ENCODE measurements at places on chromosomes 12 and 14.

GRCh38 chr12:41577995-41578394, 389.9 kb downstream of the PDZRN4 start:
- no peak for DNase-seq

DNA sequence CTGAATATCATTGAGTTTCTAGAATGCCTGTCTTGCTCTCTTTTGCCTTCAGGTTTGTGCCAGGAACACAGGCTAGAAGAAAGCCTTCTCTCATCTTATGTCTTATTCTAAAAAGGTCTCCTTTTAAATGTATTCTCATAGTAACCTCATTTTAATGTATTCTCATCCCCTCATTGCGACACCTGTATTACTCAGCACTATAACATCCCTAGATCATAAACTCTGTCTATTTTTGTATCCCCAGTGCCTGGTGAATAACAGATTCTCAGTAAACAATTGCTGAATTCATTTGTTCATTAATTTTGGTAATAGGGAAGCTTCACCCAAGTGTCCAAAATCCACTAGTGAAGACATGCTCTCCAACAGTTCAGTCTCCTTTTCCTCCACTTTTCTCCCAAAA, 8.8 kb upstream of the LRRK2 start:
- no peak for DNase-seq

- no peak for DNase-seq
Observed at GRCh38 chr12:117362391-117362790, 965 bp upstream of the NOS1 start.

- DNase-seq = no peak
Observed at GRCh38 chr12:39227218-39227617, 215.7 kb downstream of the KIF21A start.

- no peak for DNase-seq
Observed at GRCh38 chr14:61841145-61841544, 78.9 kb downstream of the SNAPC1 start.

GRCh38 chr14:61690982-61691381, 4.3 kb upstream of the HIF1A start:
- DNase-seq = no peak
